HEK293T (cell line): ENCODE measurements at places on chromosomes 13 and 19.

DNA sequence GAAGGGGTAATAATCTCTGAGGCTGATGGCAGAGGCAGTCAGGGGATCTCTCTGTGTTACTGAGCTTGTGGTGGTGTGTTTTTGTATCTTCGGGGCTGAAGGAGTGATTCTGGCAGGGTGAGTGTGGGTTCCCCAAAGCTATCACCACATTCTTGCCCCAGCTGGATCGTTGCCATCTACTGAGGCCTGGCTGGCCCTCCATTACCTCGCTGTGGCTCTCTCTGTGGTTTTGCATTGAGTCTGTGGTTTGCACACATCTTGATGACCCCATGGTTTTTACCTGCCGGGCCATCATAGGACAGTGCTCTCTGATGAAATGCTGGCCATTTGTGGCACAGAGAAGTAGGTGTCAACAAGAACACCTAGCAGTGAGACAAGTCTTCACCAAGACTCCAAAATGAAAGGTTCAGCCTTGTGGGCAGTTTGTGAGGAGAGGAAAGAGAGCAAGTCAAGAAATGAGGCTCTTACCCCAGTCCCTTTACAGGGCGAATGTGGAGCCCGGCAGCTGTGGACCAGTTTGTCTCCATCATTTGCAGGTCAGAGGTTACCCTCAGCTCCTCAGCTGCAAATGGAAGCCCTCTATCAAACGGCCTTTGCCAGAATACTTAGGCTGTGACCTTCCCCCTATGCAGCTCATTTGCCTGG, 69.0 kb upstream of the NPAS1 start:
- DNase-seq: no peak

- DNase-seq: peak; percentile 27
These were observed 880 bp downstream of the SWSAP1 start for GRCh38 chr19:11375143-11375948.

GRCh38 chr19:13597640-13598039, 91.4 kb upstream of the CACNA1A start:
- DNase-seq: peak; percentile 80

GRCh38 chr19:18591735-18592385, 3.3 kb downstream of the REX1BD start:
- DNase-seq: no peak

DNA sequence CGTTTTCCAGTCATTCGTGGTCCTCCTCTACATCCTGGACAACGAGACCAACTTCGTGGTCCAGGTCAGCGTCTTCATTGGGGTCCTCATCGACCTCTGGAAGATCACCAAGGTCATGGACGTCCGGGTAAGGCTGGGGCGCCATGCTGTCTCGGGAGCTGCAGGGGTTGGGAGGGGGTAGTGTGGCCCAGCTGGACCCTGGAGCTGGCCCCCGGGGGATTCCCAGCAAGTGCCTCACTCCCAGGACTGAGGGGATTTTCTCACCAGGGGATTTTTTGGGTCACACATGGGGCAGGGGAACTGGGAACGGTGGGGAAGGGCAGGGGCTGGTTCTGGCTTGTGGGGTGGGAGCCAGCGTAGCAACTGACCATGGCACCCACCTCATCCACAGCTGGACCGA, 10.8 kb upstream of the RELB start:
- no peak for DNase-seq

DNA sequence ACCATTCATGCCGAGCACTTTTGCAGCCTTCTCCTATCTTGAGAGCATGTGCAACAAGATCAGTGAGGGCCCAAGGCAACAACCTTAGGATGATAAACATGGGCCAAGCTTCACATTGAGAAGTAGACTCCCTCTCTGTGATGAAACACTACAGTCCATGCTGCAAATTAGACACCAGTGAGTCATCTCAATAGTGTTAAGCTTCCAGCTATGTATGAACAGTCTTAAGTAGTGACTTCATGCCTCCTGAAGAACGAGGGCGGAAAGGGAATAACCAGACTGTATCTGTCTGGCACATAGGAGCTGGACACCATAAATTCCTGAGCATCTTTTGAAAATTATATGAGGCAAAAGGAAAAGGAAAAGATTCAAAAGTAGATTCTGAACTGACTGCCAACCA, 309.9 kb upstream of the SLITRK1 start:
- DNase-seq: no peak

DNA sequence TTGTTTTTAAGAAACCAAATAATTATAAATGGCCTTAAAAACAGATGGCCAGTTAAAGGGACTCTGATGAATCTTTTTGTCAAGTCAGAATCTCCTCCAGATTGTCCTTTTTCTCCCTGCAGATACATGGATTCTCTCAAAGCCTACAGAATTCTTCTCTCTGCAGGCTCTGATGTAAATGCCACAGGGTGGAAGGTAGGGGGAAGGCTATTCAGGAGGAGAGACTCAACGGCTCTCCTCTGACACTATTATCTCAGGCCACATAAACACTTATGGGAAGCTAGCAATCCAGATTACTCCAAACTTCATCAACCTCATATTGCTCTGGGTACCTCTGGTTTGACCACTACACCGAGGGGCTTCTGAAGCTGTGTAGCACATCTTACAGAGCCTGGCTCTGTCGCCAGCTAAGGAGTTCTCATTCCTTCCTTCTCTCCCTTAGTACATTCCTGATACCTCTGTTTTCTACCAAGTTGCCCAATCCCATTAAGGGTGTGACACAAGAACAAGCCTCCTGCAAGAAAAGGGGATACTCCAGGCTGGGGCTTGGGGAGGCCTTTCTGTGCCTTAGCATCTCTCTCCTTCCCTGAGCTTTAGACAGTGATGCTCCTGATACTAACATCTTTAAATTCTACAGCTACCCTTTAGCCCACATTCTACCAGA, 14.9 kb downstream of the LCP1 start:
- DNase-seq: no peak

DNA sequence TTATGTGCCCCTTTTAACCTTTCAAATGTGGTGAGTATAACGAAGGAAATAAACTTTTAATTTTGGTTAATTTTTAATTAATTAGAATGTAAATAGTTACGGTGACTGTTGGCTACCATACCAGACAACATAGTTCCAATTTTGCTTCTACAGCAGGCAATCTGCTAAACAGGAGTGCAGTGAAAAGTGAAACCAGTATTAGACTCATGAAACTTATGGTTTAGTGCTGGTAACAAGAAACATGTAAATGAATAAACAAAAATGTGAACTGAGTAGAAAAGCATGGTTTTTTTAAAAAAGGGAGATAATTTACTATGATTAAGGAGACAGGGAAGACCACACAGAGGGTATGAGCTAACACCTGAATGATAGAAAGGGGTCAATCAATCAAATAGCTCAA, 478.4 kb downstream of the PCDH9 start:
- no peak for DNase-seq

DNA sequence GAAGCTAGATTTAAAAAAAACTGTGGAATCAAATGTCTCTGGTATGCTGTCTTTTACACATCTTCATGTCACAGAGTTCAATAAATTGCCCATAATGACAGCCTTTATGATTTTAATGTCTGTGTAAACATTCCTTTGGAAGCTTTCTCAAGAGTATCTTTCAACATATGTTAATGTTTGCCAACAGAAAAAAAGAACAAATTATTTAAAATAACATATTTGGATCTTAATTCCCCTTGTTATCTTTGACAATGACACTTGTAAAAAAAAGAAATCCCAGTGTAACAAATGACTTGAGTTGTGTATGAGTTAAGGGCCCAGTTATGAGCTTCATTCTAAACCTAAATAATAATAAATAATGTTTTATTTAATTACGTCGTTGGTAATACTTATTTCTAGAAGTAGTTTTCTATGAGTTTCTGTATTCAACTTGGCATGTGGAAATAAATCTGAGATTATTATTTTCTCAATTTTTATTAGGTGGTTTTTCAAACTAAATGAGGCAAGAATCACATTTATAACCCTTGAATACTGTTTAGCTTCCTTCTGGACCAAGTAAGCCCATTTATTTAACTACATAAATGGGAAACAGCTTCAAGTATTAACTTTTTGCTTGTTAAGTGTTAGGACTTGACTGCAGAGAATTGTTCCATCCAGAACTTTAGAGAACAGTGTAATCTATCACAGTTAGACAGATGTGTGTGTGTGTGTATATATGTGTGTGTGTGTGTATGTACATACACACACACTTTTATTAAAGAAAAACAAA, 182.1 kb downstream of the POSTN start:
- DNase-seq: no peak

- no peak for DNase-seq
These were observed 504.5 kb downstream of the FOXO1 start for GRCh38 chr13:40161931-40162330.

DNA sequence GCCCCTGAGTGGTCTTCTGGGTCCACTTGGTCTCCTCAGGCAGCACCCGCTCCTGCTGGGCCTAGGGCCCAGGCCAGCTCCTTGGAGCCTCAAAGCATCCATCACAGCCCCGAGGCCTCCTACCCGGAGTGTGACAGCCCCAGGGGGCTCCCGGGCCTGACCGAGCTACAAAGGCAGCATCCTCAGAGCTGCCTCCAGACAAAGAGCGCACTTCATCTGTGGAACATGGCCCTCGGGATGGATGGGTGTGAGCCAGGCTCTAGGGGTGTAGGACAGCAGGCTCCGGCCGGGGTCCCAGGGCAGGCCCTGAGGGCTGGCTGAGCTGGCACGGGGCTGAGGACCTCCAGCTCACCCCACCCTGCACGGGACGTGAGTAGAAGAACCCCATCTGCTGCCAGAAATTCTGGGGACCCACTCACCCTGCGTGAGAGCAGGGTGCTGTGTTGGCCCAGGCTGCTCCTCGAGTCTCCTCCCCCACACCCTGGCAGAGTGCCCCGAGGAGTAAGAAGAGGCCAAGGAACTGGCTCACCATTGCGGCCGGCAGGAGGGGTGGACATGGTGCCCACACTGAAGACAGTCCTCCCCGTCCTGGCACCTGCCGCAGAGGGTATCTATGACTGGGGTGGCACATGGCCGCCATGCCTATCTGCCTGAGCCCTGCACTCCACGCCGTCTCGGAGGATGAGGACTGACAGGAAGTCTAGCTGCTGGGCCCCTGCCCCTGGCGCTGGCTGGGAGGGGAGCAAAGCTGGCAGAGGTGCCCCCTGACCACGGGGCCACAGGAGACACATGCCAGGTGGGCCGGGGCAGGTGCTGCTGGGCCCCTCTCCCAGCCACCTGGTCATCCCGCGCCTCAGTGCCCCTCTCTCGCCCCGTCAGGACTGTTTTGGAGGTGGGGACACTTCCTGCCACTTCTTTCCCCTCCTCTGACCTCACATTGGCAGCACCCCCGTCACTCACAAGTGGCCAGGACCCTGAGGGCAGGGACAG, 22.3 kb downstream of the CEBPG start:
- DNase-seq: no peak

- DNase-seq: no peak
These were observed 43.2 kb downstream of the ZNF571 start for GRCh38 chr19:37551129-37551993.
